ENCODE measurements at places on chromosomes 1 and 21.

- no peak for DNase-seq
These were observed 25.9 kb downstream of the SRSF11 start for GRCh38 chr1:70247122-70247521.

DNA sequence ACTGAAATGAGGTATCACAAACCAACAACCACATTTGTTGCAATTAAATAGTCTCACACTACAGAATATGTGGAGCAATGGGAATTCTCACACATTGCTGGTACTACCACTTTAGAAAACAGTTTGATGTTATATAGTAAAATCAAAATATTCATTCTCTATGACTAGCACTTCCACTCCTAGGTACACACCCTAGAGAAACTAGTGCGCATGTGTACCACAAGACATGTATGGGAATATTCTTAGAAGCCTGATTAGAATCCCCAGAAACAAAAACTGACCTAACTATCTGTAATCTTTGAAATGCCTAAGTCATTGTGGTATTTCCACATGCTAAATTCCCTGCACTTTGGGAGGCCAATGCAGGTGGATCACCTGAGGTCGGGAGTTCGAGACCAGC lies 18.1 kb upstream of the PLPPR4 start:
- DNase-seq = no peak

DNA sequence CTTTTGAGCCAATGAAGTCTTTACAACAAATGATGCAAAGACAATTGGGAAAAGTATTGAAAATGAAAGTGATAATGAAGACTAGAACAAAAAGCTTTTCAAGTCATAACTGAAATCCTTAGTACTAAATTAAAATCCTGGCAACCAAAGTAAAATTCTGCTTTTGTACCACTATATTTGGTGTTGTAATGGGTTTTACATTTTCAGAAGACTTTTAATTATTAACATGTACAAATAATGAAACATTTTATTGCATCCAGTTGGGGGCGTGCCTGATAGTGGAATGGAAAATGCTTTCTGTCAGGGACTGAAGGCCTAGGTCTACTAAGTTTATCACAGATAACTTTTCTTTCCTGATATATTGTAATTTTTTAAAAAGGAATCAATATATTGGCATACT lies 89.4 kb downstream of the SDCCAG8 start:
- peak; percentile 15 for DNase-seq

GRCh38 chr21:45602106-45602505 lies 41.4 kb upstream of the PCBP3 start:
- no peak for DNase-seq

- DNase-seq = no peak
These were observed 21.5 kb upstream of the TMCO2 start for GRCh38 chr1:40226192-40226591.

DNA sequence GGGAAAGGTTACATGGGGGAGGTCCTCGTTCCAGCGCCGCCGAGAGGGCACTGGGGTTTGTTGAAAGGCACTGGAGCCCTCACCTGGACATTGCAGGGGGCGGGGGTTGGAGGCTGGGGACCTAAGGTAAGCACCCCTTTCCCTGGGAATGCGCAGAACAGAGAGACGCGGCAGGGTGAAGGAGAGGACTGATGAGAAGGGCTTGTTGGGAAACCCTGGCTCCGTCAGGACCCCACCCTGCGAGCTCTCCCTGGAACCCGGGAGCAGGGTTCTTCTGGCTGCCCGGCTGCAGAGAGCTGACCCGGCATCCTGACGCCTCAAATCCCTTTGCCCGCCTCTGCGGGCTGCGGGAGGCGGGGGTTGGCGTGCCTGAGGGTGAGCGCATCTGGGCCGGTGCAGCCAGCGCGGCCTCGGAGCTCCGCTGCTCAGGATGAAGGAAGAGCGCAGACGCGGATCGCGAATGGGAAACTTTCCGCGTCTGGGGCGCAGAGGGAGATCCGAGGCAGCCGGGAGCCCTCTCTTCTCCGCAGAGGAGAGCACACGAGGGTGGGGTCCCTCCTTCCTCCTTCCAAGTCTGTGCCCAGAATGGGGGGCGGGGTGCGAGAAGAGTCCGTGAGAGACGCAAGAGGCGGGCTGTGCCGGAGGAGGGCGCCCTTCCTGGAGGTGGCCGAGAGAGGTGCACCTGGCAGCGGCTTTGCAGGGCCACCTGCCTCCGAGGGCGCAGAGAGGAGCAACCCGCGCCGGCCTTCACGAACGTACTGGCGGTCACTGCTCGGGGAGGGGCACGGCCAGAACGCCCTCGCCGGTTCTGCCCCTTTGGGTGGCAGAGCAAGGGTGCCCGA lies 2.4 kb downstream of the IGSF21 start:
- DNase-seq = no peak

- no peak for DNase-seq
These were observed 17.3 kb upstream of the RAP1A start for GRCh38 chr1:111602302-111602701.

GRCh38 chr1:67393737-67394136 lies 36.5 kb downstream of the SERBP1 start:
- DNase-seq = no peak

DNA sequence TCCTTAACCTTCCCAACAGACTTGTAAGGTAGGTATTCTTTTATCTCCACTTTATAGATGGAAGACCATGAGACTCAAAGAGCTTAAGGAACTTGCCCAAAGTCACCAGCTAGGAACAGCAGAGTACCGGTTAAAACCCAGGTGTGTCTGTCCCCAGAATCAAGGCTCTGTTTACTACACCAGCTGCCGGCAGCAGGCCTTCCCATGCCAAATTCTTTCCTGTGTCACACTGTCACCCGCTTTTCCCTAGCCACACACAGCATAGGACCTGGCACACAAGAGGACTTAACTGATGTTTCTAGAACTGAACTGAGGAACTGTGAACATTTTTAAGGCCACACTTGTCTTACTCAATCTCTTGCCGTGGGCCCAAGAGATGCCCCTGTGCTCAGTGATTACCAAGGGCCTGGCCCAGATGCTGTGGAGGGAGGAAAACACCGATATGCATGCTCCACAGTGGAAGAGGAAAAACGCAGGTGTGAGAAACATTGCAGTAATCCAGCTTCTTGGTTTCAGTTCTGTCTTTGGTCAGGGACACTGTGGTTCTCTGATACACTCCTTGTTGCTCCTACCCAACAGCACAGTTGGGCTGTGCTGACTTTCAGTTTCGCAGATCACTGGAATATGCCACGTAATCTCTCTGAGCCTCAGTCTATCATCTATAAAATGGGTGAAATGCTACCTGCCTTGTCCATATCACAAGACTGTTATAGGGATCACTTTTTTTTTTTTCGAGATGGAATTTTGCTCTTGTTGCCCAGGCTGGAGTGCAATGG lies 13.9 kb upstream of the LY9 start:
- no peak for DNase-seq

DNA sequence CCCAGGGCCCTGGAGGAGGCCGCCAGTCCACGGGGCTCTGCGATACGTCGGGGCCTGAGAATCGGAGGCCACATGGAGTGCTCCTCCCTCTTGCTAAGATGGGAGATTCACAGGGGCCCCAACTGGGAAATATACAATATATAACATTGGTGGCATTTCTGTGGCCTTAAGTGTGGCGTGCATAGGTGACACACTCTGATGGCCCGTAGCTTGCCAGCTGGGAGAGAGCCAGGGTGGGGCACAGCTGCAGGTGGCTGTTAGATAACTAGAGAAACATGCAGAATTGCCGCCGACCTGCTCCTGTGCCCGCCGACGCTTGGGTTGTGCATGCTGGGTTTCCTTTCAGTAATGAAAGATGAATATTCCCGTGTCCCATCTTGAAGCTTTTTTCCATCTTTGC lies 30.1 kb downstream of the UMODL1 start:
- no peak for DNase-seq

- no peak for DNase-seq
These were observed 23.3 kb downstream of the CAPN8 start for GRCh38 chr1:223642237-223642636.

DNA sequence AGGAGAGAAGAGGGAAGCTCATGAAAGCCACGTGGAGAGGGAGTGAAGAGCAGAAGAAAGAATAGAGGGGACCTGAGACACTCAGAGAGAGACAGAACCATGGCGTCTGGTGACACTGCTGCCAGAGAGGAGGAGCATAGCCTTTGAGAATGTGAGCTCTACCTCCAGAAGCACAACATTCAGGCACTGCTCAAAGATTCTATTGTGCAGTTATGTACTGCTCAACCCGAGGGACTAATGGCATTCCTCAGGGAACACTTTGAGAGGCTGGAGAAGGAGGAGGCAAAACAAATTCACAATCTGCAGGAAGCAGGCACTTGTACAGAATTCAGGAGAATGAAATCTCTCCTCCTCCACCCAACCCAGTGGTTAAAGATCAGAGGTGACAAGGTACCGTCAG lies 45.1 kb downstream of the BTBD8 start:
- no peak for DNase-seq

DNA sequence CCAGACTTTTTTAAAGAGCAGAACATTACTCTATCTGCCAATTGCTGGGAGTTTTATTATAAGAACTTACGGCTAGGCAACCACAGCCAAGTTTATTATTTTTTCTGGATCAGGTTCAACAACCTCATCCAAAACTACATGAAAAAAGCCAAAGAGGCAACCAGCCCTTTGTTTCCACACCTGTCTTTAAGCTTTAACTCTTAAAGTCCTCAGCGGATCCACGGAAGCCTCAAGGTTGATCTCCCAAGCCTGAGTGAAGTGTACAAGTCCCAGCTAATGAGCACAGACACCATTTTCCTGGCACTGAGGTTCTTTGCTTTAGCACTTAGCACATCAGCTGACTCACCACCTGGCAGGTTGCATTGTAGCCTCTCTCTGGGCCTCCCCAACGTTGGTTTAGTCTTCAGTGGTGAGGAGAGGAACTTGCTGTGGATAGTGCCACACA lies 143.1 kb downstream of the TGFBR3 start:
- no peak for DNase-seq

DNA sequence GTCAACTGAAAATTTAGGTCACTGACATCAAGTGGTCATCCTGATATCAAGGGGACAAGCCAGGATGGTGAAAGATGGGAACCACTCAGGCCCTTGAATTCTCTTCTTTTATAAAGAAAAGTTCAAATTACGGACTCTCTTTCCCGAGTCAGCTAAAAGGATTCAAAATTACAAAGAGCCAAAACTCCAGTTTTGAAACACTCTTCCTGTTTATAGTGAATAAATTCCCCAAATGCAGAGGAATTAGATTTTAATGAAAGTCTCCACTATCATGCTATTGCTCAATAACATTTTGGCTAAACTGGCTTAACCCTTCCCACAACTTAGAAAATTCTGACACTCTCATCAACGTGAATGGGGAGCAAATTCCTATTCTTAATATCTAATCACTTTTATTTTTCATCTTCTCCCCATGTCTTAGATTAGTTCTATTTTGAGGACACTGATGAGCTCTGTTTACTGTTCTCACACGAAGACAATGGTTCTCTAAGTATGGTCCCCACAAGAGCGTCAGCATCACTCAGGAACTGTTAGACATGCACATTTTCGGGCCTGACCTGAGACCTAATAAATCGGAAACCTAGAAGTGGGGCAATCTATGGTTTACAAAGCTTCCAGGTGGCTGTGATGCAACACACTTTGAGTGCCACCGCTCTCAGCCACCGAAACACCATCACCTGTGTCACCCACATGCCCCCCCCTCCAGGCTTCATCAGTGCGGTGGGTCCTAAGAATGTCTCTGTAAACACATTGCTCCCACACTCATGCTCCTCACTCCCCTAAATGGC lies 64.4 kb upstream of the TIAM1 start:
- DNase-seq = peak; percentile 8

- DNase-seq = no peak
These were observed 121.1 kb upstream of the ADAR start for GRCh38 chr1:154729031-154729442.

GRCh38 chr1:240295811-240296210 lies 204.1 kb downstream of the FMN2 start:
- DNase-seq = no peak

- peak; percentile 60 for DNase-seq
These were observed 44.7 kb upstream of the FMO2 start for GRCh38 chr1:171140401-171140800.

GRCh38 chr1:193040011-193040410 lies 19.1 kb downstream of the UCHL5 start:
- DNase-seq = no peak

GRCh38 chr1:70003211-70003908 lies 202.0 kb downstream of the LRRC40 start:
- DNase-seq = no peak

GRCh38 chr21:40658311-40658710 lies 188.6 kb downstream of the DSCAM start:
- DNase-seq = no peak

DNA sequence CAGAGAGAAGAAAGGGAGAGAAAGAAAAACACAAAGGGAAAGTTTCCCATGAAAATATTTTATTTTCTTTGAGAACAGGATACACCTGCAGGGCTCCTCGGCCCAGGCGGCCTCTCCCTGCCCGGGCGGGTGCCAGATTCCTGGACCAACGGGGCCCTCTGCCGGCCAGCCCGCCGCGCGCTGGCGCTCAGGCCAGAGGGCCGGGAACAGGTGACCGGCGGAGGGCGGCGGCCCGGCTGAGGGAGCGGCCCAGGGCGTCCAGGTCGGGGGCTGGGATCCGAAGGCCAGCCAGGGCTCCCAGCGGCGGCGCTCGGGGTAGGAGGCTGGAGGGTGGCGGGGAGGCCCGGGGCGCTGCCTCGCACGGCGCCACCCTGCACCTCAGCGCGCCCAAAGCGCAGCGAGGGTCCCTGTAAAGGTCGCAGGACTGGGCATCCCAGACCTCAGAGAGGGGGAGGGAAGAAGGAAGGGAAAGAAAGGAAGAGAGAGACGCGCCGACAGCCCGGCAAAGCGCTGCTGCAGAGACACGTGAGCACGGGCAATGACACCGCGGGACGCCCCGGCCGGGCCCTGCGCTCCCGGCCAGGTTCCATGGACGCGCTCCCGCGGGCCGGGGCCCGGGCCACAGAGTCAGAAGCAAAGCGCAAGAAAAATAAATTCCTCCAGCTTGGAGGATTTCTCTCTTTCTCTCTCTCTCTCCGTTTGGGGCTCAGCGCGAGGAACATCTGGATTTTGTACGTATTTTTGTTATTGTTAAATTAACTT lies 927 bp downstream of the WNT9A start:
- DNase-seq = peak; percentile 91

- no peak for DNase-seq
These were observed 141.8 kb upstream of the CSF3R start for GRCh38 chr1:36624466-36624865.

Data from adipocyte (in vitro differentiated cells).